ENCODE measurements at places on chromosomes 2 and 18. TPM values are rescaled to one million over a fixed set of nuclear protein-coding genes. Genes with fewer than 3 reads are reported as not detected.
A peak's percentile ranks its signal among the peaks of the same experiment; 100 is the strongest.

- DNase-seq = no peak
Observed at GRCh38 chr2:239215136-239215925, 185.5 kb downstream of the HDAC4 start.

DNA sequence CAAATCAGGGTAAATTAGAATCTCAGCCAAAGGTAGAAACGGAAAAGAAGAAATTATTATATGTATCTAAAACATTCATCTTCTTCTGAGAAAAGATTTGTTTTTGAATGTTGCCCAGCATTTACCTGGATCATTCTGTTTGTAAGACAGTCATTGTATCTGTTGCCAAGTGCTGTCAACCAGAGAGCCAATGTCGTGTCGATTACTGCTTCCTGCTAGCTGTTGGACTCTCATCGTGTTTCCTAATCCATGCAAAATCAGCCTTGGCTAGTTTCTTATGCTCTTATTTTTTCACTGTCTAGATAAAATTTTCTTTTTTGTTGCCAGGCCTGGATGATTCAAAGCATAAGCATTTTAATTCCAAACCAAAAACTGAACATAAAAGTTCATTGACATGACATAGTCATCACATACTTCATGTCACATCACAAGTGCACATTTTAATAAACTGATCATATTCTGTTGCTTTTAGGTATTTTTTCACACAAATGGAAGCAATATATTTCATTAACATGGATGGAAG lies 202.3 kb downstream of the KCNH7 start:
- no peak for DNase-seq

GRCh38 chr2:28267282-28267681 lies 125.4 kb upstream of the FOSL2 start:
- no peak for DNase-seq

DNA sequence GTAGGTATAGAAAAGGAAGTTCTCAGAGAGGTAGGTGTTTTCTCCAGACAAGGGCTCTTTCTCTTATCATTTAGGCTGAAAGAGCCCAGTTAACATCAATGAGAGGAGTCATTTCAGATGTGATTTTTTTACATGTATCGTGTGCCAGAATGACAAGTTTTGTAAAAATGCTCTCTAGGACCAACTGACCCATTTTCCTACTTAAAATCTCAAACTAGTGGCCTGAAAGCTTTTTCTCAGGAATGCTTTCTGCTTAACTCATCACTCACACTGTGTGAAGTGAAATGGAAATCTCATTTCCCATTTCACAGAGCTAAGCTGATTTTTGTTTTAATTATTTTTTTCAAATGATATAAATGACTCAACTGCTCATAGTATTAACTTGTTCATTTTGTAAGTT lies 128.7 kb upstream of the CYP26B1 start:
- no peak for DNase-seq

- no peak for DNase-seq
Observed at GRCh38 chr18:13793819-13794218, 30.1 kb upstream of the MC5R start.

DNA sequence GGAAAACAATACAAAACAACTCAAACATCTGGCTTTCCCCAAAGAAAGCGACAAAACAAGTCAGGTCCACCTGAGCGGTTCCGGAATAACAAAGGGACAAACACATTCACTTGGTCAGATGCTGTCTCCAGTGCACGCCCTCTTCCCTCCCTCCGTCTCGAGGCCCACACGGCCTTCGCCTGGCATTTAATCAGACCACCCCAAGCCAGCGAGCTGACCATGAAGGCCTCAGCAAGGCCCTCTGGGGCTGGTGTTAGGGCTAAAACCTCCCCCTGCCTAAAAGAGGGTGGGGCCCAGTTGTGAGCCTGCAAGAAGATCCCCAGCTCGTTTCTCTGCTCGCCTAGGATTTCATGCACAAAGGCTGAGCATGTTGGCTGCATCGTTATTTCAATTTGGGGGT lies 180.3 kb downstream of the EIPR1 start:
- DNase-seq = no peak

DNA sequence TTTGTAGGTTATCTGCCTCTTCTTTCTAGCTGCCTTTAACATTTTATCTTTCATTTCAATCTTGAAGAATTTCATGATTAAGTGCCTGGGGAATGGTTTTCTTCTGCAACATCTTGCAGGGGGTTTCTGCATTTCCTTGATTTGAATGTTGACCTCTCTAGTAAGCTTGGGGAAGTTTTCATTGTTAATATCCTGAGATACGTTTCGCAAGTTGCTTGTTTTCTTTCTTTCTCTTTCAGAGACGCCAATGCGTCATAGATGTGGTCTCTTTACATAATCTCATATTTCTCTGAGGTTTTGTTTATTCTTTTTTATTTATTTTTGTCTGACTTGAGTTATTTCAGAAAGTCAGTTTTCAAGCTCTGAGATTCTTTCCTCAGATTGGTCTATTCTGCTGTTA lies 225.7 kb downstream of the XIRP2 start:
- peak; percentile 75 for DNase-seq

GRCh38 chr2:66156171-66156570 lies 278.8 kb upstream of the MEIS1 start:
- no peak for DNase-seq

The KRTCAP3 gene
- total RNA-seq = not detected

- DNase-seq = no peak
Observed at GRCh38 chr2:33877348-33878016, 278.4 kb upstream of the FAM98A start.

- DNase-seq = no peak
Observed at GRCh38 chr18:14969500-14969899, 221.5 kb downstream of the ANKRD30B start.

The FABP1 gene
- total RNA-seq = not detected

DNA sequence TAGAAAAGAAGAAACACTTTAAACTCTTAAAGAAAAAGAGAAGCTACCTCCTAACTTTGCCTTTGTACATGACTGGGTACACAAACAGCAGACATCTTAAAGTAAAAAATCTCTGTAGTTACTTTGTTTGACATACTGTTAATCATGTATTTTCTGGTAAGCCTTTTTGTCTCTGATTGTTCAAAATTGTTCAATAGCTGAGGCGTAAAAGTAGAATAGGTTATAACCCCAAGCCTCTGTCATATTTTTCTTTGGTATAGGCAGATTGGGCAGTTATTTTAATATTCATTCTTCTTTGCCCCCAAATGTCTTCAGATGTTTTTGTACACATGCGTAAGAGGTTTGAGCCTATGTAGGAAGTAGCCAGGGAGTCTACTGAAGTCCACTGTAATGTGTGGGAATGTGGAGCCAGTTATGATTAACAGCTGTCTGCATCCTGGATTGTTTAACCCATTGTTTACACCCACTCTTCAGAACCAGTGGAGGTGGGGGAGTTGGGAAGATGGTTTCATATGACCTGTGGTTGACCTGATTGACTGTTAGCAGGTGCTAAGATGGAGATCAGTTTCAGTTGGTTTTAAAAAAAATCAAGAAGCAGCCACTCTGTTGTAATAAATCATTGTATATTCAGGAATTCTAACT lies 150.5 kb downstream of the TANC1 start:
- DNase-seq = no peak

The CFAP53 gene
- total RNA-seq = not detected

The IL1RN gene
- total RNA-seq = 8.2 TPM
